RWPE1 (cell line): ENCODE measurements at places on chromosomes 13 and 19.

GRCh38 chr13:56412856-56413255 is 727.9 kb upstream of the PRR20A start:
- DNase-seq: no peak

DNA sequence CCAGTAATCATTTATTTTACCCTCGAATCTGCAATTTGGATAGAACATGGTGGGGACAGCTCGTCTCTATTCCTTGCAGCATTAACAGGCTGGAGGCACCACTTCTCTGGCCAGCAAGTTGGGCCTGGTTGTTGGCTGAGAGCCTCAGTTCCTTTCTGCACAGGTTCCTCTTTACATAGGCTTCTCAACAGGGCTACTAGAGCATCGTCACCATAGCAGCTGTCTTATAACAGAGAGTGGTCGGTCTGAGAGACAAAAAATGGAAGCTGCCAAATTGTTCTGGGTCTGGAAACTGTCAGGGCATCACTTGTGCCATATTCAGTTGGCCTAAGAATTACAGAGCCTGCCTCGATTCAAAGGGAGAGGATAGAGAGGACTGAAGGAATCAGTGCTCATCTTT is 86.7 kb downstream of the DNAJC15 start:
- DNase-seq: no peak

DNA sequence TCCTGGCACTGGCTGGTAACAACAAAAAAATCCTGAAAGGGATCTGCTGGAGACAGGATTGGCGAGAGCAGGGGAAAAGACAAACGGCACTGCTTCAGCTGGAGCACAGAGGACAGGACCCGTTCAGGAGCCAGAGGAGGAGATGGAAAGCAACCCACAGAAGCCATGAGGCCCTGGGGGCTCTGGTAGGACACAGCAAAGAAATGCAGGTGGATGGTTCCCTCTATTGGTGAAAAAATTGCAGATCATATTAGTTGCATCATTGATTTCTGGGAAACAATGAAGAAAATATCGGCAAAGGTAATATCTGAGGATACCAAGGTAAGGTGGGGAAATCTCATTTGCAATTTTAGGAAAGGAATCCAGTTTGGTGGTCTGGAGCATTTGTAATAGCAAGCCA is 25.7 kb upstream of the TPP2 start:
- DNase-seq: no peak

- DNase-seq: peak; percentile 67
Measured at GRCh38 chr19:41223431-41224234, 4.6 kb downstream of the AXL start.

GRCh38 chr19:42199440-42200115 is 17.9 kb downstream of the DEDD2 start:
- DNase-seq: peak; percentile 85

DNA sequence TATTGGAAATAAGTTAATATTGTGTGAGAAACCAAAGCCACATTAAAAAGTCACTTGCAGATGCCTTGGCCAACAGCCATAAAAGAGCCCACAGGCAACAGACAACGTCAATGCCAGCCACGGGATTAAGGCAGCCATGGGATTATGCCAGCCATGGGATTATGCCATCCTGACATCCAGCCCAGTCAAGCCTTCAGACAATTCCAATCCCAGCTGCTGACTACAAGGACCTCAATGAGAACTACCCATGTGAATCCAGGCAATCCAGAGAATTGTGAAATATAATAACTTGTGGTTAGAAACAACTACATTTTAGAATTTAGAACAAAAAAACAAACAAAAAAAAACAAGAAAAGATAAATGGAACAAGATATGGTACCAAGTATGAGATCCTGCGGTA is 356.6 kb downstream of the EFNB2 start:
- DNase-seq: no peak

DNA sequence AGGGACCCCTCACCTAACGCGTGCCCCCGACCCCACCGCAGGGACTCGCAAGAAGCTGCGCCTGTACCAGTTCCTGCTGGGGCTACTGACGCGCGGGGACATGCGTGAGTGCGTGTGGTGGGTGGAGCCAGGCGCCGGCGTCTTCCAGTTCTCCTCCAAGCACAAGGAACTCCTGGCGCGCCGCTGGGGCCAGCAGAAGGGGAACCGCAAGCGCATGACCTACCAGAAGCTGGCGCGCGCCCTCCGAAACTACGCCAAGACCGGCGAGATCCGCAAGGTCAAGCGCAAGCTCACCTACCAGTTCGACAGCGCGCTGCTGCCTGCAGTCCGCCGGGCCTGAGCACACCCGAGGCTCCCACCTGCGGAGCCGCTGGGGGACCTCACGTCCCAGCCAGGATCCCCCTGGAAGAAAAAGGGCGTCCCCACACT is 4.7 kb upstream of the MYBPC2 start:
- peak; percentile 17 for DNase-seq

DNA sequence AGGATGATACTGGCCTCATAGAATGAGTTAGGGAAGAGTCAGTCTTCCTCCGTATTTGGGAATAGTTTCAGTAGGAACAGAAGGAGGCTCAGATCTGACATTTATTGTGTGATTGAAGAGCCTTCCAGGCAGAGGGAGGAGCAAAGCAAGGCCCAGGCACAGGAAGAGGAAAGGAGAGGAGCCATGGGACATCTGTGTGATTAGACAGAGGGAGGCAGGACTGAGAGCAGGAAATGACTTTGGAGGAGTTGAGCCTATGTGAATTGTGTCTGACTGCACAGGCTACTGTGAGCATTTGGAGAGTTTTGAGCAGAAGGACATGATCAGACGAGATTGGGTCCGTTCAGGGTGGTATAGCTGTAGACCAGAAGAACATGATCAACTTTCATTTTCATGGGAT is 8.5 kb downstream of the SIGLEC7 start:
- DNase-seq: no peak

DNA sequence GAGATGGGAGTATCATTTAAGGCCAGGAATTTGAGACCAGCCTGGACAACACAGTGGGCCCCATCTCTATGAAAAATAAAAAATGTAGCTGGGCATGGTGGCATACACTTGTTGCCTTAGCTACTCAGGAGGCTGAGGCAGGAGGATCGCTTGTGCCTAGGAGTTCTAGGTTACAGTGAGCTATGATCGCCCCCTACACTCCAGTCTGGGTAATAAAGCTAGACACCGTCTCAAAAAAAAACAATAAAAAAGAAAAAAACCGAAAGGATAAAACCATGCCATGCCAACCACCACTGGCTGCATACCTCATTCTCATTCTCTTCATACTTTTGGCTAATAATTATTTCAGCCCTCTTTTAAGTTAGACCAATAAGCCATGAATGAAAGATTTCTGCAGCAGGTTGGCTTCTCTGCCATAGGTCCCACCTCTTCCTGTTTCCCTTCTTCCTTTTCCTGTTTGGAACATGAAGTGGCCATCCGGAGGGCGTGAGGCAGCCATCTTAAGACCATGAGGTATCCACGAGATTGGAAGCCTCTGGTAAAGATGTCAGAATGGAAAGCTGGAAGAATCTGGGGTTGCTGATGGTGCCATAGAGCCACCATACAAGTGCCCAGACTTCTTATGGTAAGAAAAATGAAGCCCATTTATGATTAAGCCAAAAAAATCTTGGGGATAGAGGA is 171.3 kb downstream of the CACNA1A start:
- DNase-seq: no peak

DNA sequence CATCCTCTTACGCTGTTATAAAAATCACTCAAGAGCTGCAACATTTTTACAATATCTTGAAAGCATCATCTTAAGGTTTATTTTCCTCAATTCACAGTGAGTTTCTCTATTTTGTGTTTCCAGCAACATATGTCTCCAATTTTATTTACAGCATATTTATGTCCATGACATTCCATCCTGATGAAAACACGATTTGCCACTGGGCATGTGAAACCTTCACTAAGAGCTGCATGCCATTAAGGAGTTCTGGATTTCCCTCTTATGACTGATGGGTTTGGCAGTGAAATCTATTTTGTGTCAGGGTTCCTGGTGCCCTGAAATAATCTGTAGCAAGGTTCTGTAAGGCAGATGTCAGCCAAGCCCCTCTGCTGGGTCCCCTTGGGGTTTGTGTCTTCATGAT is 527.6 kb upstream of the KLF12 start:
- DNase-seq: no peak

- DNase-seq: no peak
Measured at GRCh38 chr13:61148691-61149315, 266.8 kb downstream of the PCDH20 start.

GRCh38 chr19:17406046-17406886 is 836 bp upstream of the BST2 start:
- DNase-seq: no peak

DNA sequence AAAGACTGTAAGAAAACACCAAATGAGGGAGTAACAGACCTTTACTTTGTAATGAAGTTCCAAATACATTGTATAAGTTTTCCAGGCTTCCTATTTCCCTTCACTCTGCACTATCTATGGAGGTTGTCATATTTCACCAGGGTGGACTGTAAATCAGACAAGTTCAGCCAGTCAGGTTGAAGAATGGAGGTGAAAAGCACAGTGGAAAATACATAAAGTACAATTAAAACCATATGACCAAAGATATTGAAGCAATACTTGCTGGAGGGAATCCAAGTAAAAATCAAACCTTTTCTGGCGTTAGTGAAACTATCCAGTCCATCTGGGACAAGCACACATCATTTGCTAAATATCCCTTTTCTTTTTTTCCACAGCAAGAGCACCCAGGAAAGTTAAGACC is 3.2 kb downstream of the LHFPL6 start:
- no peak for DNase-seq

DNA sequence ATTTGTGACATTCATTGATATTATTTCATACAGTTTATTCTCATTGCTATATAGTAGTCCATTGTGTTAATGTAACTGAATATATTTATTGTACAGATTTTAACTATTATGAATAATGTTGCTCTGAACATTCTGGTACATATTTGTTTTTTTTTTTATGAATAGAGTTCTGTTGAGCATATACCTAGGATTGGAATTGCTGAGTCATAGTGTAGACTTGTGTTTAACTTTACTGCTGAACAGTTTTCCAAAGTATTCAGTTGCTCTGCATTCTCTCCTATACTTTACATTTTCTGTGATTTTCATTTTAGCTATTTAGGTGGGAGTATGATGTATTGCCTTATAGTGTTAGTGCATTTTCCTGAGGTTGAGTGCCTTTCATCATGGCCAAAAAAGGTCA is 97.5 kb downstream of the MAB21L1 start:
- no peak for DNase-seq

DNA sequence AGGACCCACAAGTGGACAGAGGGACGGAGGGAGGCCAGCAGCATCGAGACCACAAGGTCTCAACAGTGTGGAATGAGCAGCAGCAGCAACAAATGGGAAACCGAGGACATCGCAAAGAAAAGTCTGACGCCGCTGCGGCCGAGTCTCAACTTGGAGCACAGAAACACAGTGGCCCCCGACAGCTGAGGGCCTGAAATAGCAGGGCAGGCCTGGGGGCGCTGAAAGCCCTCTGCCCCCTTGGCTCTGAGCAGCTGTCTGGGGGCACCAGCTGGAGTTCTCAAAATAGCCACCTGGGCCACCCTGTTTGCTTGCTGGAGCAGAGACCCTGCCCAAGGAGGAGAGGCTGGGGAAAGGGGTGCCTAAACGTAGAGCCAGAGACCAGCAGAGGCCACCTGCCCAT is 5.9 kb upstream of the ISYNA1 start:
- DNase-seq: no peak

DNA sequence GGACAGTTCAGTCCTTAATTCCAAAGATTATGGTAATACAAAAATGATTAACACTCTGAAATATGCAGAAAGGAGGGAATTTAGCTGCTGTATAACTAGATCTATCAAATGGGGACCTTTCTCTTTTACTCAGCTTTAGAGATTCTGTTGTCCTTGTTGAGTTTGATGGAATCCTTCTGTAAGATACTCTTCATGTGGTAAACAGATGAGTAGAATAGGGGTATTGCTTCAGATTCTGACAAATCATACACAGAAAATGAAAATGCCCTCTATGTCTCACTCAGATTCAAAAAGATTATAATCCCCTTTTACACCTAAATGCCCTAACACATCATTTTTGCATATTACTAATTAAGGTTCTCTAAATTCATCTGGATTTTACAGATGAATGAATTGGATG is 50.7 kb downstream of the ARHGAP35 start:
- no peak for DNase-seq

GRCh38 chr19:1634938-1635243 is 17.5 kb downstream of the TCF3 start:
- DNase-seq: no peak

DNA sequence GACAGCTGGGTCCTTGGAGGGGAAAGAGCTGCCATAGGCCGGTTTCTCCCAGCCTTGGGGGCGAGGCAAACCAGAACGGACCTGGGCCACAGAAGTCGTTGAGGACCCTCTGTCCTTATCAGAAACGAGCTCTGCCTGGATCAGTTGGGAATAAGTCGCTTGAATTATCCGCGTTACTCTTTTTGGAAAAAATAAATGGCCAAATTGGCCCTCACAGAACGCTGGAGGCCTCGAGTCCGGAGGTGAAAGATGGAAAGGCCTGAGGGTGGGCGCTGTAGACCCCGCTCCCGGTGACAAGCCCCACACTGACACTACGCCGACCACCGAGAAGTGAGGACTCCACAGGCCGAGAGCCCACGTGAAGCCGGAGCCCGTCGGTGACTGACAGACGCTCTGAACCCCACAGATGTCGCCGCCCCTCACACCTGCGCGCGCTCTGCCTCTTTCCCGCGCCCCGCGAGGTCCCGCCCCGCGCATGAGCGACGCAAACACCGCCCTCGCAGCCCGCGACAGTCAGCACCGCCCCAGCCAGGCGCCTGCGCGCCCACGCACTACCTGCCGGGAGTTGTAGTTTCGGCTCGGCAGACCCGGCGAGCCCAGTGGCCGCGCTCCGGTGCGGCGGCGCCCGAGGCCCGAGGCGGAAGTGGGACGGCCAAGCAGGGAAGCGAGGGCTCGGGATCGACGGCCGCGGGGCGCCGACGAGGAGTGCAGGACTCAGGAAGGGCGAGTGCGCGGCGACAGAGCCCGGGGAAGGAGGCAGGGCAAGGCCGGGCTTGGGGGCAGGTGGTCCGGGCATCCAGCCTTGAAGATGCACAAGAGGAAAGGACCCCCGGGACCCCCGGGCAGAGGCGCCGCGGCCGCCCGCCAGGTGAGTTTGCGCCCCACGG is at the start of the genes BRME1 and CC2D1A:
Gene BRME1 (minus strand): TSS at position 484 of the 887 bp plus-strand sequence. CDS start 1,225 bp downstream, outside the sequence.
Gene CC2D1A (plus strand): TSS at position 568 of the 887 bp plus-strand sequence. CDS start 241 bp downstream, at position 809.
- DNase-seq: peak; percentile 98

DNA sequence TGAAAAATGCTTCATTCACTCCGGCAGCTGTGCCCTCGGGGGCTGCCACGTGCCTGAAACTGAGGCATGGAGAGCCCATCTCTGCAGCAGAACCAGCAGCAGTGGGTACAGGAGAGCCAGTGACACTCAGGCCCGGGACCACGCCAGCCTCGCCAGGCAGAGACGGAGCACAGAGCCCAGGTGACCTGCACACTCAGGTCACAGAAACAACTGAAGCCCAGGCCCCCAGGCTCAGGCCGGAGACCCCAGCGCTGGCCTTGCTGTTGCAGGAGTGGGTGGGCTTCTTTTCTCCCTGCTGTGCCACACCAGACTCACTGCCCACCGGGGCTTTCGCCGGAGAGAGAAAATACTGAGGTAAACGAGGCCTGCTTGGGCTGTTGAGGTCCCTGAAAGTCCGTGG is 117.3 kb downstream of the SOX1 start:
- DNase-seq: no peak
